ENCODE measurements at places on chromosomes 16 and 17. TPM values are rescaled to one million over a fixed set of nuclear protein-coding genes. Genes with fewer than 3 reads are reported as not detected.
A peak's percentile ranks its signal among the peaks of the same experiment; 100 is the strongest.

DNA sequence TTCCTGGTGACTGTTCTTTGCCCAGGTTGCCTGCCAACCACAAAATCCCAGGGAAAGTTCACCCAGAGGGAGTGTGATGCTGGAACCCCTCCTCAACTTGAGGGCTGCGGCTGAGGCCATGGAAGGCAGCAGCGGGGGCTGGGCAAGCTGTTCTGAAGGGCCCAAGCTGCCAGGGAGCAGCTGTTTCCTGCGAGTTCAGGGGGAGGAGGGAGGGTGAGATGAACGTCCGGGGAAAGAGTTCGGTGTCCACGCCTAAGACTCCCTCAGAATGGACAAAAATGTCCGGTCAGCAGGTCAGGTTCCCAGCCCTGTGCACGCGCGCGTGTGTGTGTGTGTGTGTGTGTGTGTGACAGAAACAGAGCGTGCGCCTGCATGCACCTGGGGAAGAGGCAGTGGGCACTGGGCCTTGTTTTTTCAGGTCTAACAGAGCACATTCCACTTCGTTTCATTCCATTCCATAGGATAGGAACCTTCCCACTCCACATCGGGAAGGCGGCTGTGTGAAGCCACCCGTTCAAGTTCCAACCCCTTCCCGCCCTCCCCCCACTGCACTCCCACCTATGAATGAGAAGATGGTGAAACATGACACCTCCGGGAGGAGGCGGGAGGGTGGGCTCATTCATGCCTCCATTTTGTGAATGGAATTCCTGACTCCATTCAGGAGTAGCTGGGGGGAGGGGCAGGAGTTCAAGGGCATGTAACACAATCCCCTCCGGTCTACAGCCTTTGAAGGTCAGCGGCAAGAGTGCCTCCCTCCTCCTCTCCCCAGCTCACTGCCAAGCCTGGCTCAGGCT, 15.7 kb downstream of the ETV4 start:
- no peak for DNase-seq
- no peak overlapping the region for H3K4me3 ChIP-seq
- no peak overlapping the region for H3K27ac ChIP-seq
- H3K4me1 ChIP-seq = peaks cover 5% of the 10 kb centered on the region

OTOP2 gene
- not detected for total RNA-seq

GRCh38 chr16:49697631-49698452, 158.1 kb downstream of the ZNF423 start:
- no peak overlapping the region for H3K4me3 ChIP-seq
- peaks cover 20% of the 10 kb centered on the region for H3K27me3 ChIP-seq
- H3K4me1 ChIP-seq = no peaks in the 10 kb centered on the region
- H3K27ac ChIP-seq = no peak overlapping the region

DNA sequence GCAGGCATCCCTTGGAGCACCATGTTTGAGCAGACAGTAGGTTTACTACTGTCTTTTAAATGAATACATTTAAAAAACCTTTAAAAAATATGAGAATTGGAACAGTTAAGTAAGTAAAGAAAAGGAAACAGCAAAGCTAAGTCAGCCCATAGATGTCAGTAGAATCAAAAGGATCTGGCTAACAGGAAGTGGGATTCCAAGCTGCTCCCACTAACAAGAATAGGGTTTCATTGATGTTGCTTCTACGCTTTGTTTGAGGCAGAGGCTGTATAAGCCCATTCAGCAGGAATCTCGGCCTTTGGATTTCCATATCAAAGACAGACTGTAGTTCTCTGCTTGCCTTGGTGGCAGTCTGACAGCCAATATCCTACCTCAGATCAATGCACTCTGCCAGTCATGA, 122.9 kb upstream of the ELAC2 start:
- no peaks in the 10 kb centered on the region for H3K4me1 ChIP-seq
- H3K27me3 ChIP-seq = no peaks in the 10 kb centered on the region
- H3K4me3 ChIP-seq = no peak overlapping the region
- no peaks in the 10 kb centered on the region for H3K36me3 ChIP-seq

DNA sequence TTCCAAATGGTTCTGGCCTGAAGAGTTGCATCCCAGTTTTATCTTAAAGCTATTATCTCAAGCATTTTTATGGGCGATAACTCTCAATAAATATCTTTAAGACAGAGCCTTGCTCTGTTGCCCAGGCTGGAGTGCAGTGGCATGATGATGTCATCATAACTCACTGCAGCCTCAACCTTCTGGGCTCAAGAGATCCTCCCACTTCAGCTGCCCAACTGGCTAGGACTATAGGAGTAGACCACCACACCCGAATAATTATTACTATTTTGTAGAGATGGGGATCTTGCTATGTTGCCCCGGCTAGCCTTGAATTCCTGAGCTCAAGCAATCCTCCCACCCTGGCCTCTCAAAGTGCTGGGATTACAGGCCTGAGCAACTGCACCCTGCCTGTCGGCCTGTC, 26.1 kb upstream of the CYTH1 start:
- H3K4me3 ChIP-seq = no peak overlapping the region
- no peak for DNase-seq
- H3K36me3 ChIP-seq = peaks cover 88% of the 10 kb centered on the region
- peaks cover 13% of the 10 kb centered on the region for H3K4me1 ChIP-seq
- peak overlapping the region; percentile 15 for H3K27ac ChIP-seq

ZNF646 gene
- total RNA-seq = 25.8 TPM

CACNG4 gene
- total RNA-seq = 0.13 TPM

DNA sequence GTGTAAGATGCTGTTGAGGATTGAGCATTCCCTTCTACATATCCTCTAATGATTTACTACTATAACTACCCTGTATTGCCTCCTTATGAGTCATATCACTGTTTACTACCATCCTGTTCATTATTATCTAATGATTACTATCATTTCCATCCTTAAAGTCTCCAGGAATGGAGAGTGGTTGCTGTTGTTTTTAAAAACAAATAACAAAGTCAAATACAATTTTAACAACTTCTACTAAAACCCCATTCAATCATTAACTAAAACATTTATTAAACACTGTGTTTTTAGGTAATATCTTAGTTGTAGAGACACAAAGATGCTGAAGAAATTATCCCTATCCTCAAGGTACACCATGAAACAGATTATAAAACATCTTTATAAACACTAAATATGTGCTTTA, 126.9 kb downstream of the BRIP1 start:
- no peaks in the 10 kb centered on the region for H3K4me1 ChIP-seq
- DNase-seq = no peak
- H3K27me3 ChIP-seq = no peaks in the 10 kb centered on the region
- H3K4me3 ChIP-seq = no peak overlapping the region

DNA sequence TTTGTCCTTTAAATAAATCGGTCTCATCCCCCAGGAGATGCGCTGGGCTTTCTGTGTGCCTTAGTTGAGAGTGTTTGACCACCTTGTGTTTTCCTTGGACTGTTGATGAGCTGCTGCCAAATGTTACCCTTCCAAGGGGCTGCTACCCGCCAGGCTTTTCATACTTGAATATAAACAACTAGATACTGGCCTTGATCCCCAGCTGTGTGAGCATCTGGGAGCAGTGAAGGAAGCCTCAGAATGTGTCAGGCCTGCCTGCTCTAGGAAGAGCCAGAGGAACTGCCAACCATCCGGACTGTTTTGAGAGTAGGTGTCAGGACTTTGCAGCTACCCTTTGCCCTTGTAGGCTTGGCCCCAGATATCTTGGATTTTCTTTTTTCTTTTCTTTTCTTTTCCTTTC, 57.8 kb downstream of the LDHD start:
- H3K36me3 ChIP-seq = no peaks in the 10 kb centered on the region
- no peak for DNase-seq
- no peak overlapping the region for H3K27ac ChIP-seq
- H3K4me3 ChIP-seq = no peak overlapping the region
- peaks cover 22% of the 10 kb centered on the region for H3K4me1 ChIP-seq

DNA sequence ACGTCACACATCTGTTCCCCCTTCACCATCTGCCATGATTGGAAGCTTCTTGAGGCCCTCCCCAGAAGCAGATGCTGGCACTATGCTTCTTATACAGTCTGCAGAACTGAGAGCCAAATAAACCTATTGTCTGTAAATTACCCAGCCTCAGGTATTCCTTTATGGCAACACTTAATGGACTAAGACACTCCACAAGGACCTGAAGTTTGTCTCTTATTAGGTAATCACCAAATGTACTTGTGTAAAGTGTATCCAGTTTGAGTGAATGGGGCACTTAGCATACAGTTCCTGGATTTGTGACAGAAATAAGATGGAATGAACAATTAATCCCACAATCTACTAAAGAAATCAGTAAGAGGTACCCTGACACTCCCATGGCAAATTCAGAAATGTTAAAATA, 105.3 kb downstream of the SLC39A11 start:
- H3K36me3 ChIP-seq = no peaks in the 10 kb centered on the region
- DNase-seq = no peak
- H3K4me3 ChIP-seq = no peak overlapping the region
- no peaks in the 10 kb centered on the region for H3K27me3 ChIP-seq

DNA sequence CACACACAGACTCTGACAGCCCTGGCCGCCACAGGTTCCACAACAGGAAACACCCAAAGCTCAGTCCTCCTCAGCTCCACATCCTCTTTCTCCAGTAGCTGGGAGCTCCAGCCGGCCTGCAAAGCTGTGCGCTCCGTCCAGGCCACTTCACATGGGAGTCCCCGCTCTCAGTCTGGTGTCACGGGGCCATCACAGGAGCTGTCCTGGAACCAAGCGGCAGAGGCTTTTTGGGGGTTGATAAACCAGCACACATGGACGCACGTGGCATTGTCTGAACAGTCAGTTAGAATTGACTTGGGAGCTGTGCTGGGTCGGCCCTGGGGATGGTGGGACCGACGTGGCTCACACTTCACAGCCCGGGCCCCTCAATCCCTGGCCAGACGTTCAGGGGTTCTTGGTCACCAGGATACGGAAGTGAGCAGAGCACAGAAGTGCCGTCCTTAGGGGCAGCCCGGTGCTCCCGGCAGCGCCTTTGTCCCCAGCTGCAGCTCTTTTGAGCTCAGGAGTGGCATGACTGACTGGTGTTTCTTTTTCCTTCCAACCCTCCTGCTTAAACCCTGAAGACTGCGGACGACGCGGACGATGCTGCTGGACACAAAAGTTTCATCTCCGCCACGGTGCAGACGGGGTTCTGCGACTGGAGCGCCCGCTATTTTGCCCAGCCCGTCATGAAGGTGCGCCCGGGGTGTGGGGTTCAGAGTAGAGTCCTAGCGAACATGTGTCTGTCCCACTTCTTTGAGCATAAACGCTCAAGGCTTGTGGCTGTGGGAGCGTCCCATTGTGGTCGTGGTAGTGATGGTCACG, 66.6 kb upstream of the CHMP6 start:
- no peaks in the 10 kb centered on the region for H3K27me3 ChIP-seq
- H3K27ac ChIP-seq = no peak overlapping the region
- no peaks in the 10 kb centered on the region for H3K4me1 ChIP-seq
- H3K4me3 ChIP-seq = no peak overlapping the region
- peaks cover 27% of the 10 kb centered on the region for H3K36me3 ChIP-seq

- no peaks in the 10 kb centered on the region for H3K27me3 ChIP-seq
- no peak for DNase-seq
- peaks cover 19% of the 10 kb centered on the region for H3K36me3 ChIP-seq
- H3K27ac ChIP-seq = no peak overlapping the region
- H3K4me1 ChIP-seq = peaks cover 1% of the 10 kb centered on the region
- H3K4me3 ChIP-seq = no peak overlapping the region
These were observed 12.7 kb downstream of the LIG3 start for GRCh38 chr17:34993031-34993430.

- H3K27ac ChIP-seq = no peak overlapping the region
- DNase-seq = no peak
- H3K4me1 ChIP-seq = no peaks in the 10 kb centered on the region
- H3K4me3 ChIP-seq = no peak overlapping the region
These were observed 1.4 kb upstream of the KRT222 start for GRCh38 chr17:40666331-40666730.

KRTAP4-4 gene
- total RNA-seq = not detected

ANKS3 gene
- 26.5 TPM for total RNA-seq

ADCY9 gene
- total RNA-seq = 7.9 TPM

LRRC46 gene
- 0.63 TPM for total RNA-seq

GRCh38 chr17:8116776-8117175, 1.5 kb downstream of the ALOXE3 start:
- H3K4me3 ChIP-seq = no peak overlapping the region
- H3K4me1 ChIP-seq = peaks cover 25% of the 10 kb centered on the region
- H3K27ac ChIP-seq = no peak overlapping the region

PLK1 gene
- 4.6 TPM for total RNA-seq

- H3K36me3 ChIP-seq = peaks cover 14% of the 10 kb centered on the region
- no peak overlapping the region for H3K4me3 ChIP-seq
- H3K4me1 ChIP-seq = no peaks in the 10 kb centered on the region
- H3K27ac ChIP-seq = no peak overlapping the region
- no peaks in the 10 kb centered on the region for H3K27me3 ChIP-seq
- DNase-seq = no peak
These were observed 106.8 kb downstream of the CCDC182 start for GRCh38 chr17:57638284-57638683.

DNA sequence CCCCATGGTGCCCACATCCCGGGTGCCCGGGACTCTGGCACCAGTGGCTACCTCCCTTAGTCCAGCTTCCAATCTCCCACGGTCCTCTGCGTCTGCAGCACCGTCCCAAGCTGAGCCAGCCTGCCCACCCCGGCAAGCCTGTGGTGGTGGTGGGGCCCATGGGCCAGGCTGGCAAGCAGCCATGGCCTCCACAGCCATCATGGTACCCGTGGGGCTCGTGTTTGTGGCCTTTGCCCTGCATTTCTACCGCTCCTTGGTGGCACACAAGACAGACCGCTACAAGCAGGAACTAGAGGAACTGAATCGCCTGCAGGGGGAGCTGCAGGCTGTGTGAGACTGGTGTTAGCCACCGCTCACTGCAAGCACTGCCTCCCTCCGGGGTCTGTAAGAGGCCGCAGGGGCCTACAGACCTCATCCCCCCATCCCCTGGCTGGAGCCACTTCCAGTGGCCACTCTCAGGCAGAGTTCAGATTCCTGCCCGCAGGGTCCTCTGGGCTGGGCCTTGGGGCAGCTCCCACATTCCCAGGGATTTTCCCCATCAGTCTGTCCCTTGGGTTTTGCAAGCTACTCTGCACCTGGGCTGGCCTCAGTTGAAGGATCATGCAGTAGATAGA, 3.9 kb upstream of the SETD1A start:
- no peak overlapping the region for H3K4me3 ChIP-seq
- no peaks in the 10 kb centered on the region for H3K27me3 ChIP-seq
- peaks cover 48% of the 10 kb centered on the region for H3K4me1 ChIP-seq
- H3K36me3 ChIP-seq = no peaks in the 10 kb centered on the region

KRTAP9-2 gene
- total RNA-seq = not detected

- H3K4me3 ChIP-seq = no peak overlapping the region
- no peak for DNase-seq
- no peaks in the 10 kb centered on the region for H3K27me3 ChIP-seq
These were observed 3.6 kb upstream of the PCTP start for GRCh38 chr17:55747209-55747608.

GRCh38 chr17:39663340-39663687, 1.8 kb upstream of the TCAP start:
- peaks cover 13% of the 10 kb centered on the region for H3K4me1 ChIP-seq
- no peak overlapping the region for H3K27ac ChIP-seq
- peaks cover 13% of the 10 kb centered on the region for H3K36me3 ChIP-seq
- no peak for DNase-seq
- no peak overlapping the region for H3K4me3 ChIP-seq

DRC7 gene
- total RNA-seq = not detected

TMIGD1 gene
- not detected for total RNA-seq

- H3K27ac ChIP-seq = no peak overlapping the region
- H3K27me3 ChIP-seq = no peaks in the 10 kb centered on the region
- H3K4me3 ChIP-seq = no peak overlapping the region
- H3K4me1 ChIP-seq = no peaks in the 10 kb centered on the region
- DNase-seq = no peak
These were observed 14.6 kb downstream of the STH start for GRCh38 chr17:46013502-46014165.

IGFALS gene
- total RNA-seq = 1.1 TPM

KRT15 gene
- not detected for total RNA-seq

Data from T-cell (primary cell).